ENCODE measurements at places on chromosomes 1 and 21.

DNA sequence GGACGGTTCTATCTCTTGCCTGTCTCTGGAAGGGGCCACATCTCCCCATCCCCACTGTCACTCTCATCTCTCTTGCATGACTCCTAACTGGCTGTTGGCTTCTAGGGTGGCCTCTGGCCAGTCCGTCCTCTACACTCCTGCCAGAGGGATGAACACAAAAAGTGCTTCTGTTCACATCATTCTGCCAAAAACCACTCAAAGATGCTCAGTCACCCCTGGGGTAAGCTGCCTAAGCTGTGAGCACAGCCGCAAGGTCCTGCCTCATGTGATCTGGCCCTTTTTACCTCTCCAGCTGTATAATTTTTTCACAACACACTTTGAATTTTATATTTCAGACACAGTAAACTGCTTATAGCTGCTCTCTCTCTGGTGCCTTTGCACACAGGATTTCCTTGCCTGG, 97.6 kb upstream of the CD34 start:
- no peak for DNase-seq

GRCh38 chr1:14681182-14681581, 82.7 kb downstream of the KAZN start:
- DNase-seq = no peak

GRCh38 chr1:212587016-212587887, 21.3 kb upstream of the ATF3 start:
- DNase-seq = no peak

DNA sequence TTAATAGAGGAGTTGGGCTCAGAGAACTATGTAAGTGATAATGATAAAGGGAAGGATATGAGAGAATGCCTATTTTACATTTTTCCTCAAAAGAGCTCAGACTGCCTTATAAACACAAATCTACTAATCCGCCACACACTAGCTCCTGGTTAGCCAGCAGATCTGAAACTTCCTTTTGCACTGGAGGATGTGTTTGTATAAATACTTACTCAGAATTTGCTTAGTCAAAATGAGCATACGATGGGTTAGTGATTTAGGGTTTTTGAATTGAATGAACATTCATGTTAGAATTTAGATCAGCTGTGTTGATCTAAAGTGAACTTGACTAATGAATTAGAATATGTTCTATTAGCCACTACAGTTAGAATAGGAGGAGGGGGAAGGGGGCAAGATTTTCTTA, 9.1 kb upstream of the IER5 start:
- DNase-seq = no peak

- DNase-seq = no peak
Observed at GRCh38 chr1:41773144-41773591, 145.6 kb downstream of the HIVEP3 start.

- DNase-seq = no peak
Observed at GRCh38 chr1:174942547-174943255, 57.0 kb upstream of the CACYBP start.

DNA sequence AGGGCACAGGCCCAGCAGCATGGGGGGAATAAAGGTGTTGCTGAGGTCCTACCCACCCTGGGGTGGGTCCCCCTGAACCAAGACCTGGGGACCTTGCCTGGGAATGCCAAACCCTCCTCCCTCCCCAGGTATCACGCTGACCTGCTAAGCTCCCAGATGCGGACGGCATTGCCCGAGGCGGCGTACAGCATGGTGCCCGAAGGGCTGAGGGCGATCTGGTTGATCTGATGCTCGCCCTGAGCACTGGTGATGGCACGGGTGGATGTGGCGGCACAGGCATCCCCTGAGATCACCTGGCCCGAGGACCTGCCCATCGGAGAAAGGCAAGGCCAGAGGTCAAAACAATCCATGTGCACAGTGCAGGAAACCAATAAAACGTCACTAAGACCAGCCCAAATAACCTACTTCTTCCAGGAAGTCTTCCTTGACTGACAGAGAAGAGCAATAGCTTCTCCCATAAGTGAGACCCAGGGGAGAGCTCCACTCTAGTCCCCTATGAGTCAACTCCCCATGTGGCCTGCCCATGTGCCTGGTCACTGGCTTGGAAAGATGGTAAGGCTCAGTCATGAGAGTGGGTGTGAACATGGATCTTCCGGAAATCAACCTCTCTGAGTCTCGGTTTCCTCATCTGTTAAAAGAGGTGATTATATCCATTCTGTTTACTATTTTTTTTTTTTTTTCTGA, 46.3 kb downstream of the KIF21B start:
- DNase-seq = no peak

GRCh38 chr21:45859762-45860357, 121.7 kb upstream of the COL6A1 start:
- DNase-seq = no peak

- peak; percentile 80 for DNase-seq
Observed at GRCh38 chr1:26597629-26598039, 68.1 kb downstream of the RPS6KA1 start.

DNA sequence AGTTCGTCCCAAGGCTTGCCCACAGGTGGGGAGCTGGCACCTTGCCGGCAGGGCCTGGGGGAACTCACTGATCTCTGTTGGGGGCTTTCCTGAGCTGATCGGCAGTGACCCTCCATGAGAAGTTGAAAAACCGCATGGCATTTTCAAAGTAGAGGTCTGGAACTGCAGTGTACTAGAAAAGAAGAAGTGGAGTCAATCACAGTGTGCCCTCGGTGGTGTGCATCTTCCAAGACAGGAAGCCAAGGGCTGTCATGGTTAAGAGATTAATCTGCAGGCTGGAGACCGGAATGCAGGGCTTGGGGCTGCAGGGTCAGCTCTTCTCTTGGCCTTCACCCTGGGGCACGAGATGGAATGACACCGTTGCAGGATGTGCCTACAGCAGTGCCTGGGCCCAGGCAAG, 56.8 kb downstream of the ECE1 start:
- DNase-seq = no peak

DNA sequence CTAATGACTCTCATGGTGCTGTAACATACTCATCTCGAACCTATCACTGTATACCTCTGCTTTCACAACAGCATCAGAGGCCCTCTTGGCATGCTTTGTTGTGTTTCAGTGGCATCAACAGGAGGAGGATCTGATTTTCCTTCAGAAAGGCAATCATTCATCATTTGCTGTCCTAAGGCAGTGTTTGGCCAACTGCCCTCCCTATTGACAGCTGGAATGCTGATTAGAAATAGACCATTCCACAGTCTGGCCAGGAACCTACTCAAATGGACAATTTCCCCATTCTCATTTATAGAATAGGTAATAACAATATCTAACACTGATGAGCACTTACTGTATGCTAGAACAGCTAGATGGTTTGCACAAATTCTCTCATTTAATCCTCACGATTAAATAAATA, 310.6 kb upstream of the PTBP2 start:
- no peak for DNase-seq

DNA sequence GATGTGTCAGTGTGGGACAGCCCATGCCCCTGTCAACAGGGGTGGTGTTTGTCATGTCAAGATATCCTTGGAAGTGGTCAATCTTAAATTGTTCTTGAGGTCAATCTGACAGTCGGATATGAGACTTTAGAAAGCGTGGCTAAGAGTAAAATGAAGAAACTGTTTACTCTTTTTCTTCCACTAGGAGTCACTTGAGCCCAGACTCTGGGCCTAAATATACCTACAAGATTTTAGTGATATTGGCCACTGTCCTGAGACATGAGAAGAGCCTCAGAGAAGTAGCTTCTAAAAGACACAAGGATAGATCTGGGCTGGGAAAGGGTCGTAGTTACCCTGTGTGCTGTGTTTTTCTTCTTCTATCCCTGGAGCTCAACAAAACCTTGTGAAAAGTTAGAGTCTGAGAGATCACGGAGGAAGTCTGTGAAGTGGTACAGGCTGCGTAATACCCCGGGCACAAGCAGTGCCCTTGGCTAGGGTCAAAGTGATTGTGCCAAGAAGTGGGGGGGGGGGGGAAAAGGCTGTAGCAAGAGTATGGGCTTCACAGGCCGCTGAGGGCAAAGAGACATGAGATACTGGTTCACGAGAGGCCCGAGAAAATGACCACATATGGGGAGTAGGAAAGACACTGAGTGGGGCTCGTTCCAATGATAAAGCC, 355.2 kb upstream of the GREM2 start:
- DNase-seq = no peak

- DNase-seq = no peak
Observed at GRCh38 chr1:228279011-228279721, 71.3 kb downstream of the OBSCN start.

DNA sequence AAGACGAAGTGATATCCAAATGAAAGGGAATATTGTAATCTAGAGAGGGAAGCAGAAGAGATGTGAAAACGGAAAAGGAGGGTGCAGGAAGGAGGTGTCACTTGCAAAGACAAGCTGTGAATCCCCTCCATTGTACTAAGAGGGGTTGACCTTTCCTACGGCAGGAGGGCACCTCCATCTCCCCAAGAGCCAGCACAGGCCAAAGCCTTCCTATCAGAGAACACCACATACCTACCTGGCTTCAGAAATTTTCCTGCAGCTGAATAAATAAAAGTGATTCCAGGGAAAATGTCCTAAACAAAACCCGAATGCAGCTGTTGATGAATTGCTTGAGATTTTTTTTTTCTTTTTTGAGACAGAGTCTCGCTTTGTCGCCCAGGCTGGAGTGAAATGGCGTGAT, 14.3 kb downstream of the KANK4 start:
- no peak for DNase-seq

DNA sequence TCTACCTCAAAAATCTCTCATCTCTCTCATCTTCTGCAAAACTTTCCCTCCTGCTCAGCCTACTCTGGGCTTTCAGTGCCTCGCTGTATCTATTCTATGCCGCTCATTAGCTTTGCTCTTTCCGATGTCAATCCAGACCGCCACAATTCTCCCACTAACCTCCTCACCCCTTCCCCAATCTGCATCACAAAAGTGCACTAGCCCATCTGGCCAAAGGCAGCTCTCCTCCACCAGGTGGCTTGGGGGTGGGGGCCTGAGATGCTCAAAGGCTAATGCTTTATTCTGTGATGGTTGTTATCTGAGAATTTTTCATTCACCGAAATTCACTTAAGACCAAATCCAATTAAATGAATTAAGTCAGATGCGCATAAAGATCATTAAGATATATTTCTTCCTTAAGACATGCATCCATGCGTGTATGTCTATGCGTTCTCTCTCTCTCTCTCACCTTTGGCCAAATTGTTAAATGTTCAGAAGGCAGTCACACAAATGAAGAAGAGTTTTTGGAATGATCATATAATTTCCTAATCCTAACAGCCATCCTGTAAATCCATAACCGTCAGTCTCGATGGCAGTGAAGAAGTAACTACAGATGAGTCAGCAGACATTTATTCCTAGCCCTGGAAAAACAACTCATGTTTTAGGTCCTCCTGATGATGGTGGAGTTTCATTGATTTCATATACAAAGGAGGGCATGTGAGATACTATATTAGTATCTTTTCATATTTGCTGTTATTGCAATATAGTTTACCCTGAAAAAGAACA, 111.3 kb downstream of the C1orf21 start:
- DNase-seq = no peak

GRCh38 chr1:119253366-119253765, 112.9 kb upstream of the WARS2 start:
- DNase-seq = no peak

DNA sequence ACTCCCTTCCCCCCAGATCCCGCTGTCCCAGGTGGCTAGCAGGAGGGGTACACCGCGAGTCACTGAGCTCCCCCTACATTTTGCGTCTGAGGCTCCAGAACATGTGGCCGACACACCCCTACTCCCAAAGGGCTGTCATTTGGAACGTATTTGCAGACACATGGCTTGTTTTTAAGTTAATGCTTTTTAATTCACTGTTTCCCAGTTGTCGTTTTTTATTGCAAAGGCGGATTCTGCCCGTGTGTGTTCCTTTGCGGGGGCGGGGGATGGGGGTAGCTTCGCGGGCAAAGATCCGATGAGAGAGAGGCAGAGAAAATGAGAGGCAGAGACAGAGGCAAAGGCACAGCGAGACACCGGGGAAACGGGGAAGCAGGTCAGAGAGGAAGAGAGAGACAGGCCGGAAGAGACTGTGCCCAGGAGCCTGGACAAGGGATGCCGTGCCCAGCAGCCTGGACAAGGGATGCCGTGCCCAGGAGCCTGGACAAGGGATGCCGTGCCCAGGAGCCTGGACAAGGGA, 270.2 kb downstream of the FOXD2 start:
- DNase-seq = no peak

DNA sequence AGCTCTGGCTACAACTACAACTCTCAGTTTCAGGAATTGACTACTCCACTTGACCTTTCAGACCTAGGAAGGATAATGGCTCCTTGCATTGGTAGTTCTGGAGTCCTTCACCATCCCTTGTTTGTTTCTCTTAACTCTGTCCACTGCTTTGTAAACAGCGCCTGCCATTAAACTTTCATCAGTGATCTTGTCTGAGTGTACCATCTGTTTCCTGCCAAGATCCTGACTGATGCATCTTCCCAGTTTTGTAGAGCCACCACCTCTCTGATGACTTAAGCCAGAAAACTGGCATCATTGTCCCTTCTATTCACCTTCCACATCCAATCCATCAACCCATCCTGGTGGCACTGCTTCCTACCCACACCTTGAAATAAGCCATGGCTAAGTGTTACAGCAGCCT, 15.2 kb downstream of the MAP10 start:
- DNase-seq = no peak

All from CD4-positive, CD25-positive, alpha-beta regulatory T cell (primary cell).